ENCODE measurements at places on chromosomes 11 and 22.

DNA sequence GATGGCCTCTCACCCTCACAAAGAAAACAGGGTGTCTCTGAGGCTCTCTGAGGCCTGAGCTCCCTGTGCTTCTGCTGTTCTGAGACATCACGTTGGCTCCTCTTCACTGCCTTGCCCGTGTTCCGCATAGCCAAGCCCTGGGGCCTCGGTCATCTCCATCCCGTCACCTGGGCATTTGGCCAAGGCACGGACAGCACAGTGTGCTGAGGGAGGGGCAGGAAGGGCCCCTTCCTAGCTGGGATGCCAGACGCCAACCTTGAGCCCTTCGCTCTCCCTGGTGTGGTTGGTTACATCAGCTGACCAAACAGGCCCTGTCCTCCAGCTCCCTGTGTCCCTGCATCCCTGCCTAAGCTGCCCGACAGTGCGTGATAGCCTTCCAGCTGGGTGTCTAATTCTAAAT lies 25.9 kb downstream of the MOV10L1 start:
- DNase-seq, result no peak

- no peak for DNase-seq
These were observed 55.2 kb upstream of the TOP3B start for GRCh38 chr22:22037740-22038139.

DNA sequence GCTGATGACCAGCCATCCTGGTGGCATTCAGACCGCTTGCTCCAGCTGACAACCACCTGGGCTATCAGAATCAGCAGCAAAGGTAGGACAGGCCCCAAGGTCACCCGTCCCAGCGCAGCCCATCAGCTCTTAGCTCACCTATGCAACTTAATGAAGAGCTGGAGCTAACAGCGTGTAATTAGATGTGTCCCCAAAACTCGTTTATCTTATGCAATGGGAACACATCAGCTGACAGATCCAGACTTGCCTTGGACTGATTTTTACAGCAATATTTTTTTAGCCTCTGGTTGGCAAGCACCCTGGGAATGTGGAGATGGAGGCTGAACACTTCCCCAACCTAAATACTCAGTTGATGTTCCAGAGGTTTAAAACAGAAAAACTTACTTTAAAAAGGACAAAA lies 76.0 kb downstream of the PACSIN2 start:
- DNase-seq, result no peak

DNA sequence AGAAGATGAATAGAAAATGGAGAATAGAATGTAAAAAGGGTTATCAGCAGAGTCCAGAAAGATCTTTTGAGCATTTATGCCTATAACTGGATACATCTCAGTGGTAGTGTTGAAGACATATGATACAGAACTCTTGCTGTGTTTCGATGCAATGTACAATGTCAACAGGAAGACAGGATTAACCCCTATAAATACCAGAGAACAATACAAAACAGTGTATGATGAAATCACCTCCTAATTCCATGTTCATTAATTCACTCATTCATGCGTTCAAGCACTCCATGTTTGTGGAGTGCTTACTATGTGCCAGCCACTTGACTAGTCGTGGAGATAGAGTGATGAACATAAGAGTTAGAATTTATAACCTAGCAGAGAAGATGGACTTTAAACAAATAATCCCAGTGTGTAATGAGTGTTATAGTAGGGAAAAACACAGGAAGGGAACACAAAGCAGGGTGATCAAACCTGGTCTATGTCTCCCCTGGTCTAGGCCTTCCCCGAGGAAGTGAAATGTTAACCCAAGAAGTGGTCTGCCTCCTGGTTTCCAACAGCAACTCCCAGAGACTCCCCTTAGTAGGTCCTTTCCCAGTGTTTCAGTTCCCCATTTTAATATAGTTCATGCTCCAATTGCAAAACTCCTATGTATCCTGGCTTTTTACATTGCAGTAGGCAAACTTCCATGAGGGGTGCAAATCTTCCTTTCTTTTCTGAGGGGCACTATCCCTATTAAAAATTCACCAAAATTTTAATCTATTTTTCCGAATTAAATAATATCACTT lies 9.1 kb upstream of the SESN3 start:
- DNase-seq, result no peak

- peak; percentile 63 for DNase-seq
These were observed 801 bp upstream of the TXNRD2 start for GRCh38 chr22:19942157-19943081.

GRCh38 chr11:126079621-126080124 lies 17.0 kb upstream of the CDON start:
- DNase-seq, result no peak
